ENCODE measurements at places on chromosomes 2 and 18.
A peak's percentile ranks its signal among the peaks of the same experiment; 100 is the strongest.

GRCh38 chr2:107461301-107461700 lies 365.4 kb upstream of the RGPD4 start:
- no peak for DNase-seq

DNA sequence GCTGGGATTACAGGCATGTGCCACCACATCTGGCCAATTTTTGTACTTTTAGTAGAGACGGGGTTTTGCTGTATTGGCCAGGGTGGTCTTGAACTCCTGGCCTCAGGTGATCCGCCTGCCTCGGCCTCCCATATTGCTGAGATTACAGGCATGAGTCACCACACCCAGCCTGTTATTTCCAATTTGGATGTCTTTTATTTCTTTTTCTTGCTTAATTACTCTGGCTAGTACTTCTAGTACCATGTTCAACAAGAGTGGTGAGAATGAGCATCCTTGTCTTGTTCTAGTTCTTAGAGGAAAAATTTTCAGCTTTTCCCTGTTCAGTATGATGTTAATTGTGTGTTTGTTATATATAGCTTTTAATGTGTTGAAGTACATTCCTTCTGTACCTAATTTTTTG lies 23.4 kb downstream of the CCDC138 start:
- DNase-seq: no peak

DNA sequence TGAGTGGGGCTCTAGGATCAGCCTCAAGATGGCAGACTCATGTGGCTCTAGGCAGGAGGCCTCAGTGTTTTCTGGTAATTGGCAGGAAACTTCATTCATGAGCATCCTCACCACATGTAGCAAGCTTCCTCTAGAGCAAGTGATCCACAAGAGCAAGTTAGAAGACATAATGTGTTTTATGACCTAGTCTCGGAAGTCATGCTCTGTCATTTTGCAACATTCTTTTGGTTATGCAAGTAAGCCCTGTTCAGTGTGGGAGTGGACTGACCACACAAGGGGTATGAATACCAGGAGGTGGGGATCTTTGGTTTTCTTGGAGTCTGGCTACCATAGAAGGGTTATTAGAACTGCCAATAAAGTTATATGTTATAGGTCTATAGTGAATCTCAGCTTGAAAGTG lies 66.8 kb upstream of the STK39 start:
- DNase-seq: no peak

DNA sequence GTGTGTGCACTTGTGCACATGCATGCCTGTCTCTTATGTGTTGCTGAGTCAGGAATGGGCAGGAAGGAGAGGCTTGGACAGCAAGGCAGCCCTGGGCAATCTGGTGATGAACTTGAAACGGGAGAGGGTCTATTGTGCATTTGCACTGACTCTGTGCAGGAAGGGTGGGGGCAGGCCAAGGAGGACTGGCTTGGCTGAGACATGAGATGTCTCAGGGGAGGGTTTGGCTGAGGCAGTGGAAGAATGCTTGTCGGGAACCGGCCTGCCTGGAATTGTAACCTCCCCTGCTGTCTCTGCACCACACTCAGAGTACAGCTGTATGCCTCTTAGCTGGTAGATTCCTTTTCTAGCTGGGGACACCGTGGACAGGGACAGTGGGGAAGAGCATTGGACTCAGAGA lies 176.1 kb upstream of the TNP1 start:
- DNase-seq: no peak

- no peak for DNase-seq
Measured at GRCh38 chr2:189527041-189527750, 53.4 kb downstream of the SLC40A1 start.

GRCh38 chr2:226725126-226725860 lies 74.3 kb downstream of the IRS1 start:
- DNase-seq: no peak

DNA sequence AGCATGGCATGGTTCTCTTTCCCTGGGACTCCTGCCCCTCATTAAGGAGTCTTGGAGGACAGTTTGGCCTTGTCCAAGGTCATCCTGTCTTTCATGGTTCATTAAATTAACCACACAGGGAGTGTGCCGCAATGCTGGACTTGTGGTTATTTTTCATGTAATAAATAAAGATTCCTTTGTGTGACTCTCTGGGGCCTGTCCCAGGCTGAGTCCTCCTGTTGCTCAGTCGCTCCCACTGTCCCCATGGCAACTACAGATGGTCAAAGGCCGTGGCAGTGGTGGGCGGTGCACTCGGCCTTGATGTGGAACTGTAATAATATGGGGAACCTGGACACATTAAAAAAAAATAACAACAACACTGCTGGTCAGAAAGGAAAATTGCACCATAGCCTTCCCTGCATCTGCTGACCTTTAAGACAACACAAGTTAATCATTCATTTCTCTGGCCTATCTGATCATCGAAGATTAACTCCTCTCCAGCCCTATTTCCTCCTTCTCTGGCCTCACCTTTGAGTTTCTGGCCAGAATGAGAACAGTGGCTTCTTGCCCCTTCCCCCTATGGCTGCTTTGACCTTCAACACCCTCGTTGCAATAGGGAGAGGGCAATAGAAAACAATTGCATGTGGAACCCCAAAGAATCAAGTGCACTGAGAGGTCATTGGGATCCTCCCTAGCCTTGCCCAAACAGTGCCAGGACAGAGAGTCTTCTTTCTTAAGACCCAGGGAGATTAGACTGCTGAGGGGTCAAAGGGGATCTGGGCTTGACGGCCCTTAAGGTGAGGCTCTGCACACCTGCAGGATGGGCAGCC lies 44.7 kb downstream of the PSD4 start:
- peak; percentile 68 for DNase-seq

DNA sequence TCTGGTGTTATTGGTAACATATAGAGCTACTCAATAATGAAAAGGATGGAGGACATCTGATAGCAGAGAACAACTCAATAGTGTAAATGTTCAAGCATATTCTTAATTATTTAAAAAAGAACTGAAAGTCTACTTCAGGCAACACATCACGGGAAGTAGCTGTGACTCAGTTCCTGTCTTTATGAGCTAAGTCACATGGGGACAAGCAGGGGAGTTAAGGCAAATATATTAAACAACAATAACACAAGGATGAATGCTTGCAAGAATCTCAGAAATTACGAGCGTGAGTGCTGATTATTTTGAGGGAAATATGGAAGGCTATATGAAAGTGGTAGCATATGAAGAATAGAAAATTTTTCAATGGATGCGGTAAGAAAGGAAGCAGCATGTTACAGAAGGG lies 4.0 kb upstream of the HNMT start:
- peak; percentile 84 for DNase-seq

GRCh38 chr2:222622910-222623309 lies 33.0 kb downstream of the FARSB start:
- peak; percentile 62 for DNase-seq

Measured in CD14-positive monocyte (primary cell).